CD4-positive, alpha-beta T cell (primary cell): ENCODE measurements at places on chromosomes 11 and 22.
A peak's percentile ranks its signal among the peaks of the same experiment; 100 is the strongest.

DNA sequence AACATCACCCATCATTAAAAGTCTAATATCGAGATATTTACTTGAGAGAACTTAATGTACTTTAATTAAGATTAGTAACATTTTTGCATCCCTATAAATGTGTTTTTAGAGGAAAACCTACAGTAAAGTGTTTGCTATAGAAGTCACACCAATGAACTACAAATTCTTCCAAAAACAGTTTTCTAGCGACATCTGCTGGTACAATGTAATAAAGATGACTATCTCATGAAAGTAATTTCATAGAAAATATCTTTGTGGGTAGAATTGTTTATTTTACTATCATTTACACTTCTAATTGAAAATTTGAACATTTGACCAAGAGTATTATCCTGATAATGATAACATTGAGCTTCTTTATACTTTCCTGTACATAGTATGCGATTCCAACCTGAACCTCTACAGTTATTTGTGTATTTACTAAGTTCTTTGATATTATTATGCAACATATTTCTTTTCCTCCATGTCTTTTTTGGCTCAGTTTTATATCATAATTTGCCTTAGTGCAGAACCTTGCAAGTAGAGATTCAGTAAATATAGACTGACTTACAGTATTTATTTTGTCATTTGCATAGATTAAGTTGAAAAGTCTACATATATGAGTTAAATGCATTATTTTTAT lies 252.7 kb downstream of the TMEM135 start:
- DNase-seq = no peak

GRCh38 chr22:41963453-41964111 lies 5.7 kb upstream of the SEPTIN3 start:
- DNase-seq = no peak

GRCh38 chr11:73326929-73327811 lies 19.1 kb downstream of the ARHGEF17 start:
- no peak for DNase-seq

- DNase-seq = no peak
Measured at GRCh38 chr22:44136112-44136511, 44.6 kb upstream of the PARVG start.

- DNase-seq = no peak
Measured at GRCh38 chr11:79864882-79865281, 424.1 kb upstream of the TENM4 start.

DNA sequence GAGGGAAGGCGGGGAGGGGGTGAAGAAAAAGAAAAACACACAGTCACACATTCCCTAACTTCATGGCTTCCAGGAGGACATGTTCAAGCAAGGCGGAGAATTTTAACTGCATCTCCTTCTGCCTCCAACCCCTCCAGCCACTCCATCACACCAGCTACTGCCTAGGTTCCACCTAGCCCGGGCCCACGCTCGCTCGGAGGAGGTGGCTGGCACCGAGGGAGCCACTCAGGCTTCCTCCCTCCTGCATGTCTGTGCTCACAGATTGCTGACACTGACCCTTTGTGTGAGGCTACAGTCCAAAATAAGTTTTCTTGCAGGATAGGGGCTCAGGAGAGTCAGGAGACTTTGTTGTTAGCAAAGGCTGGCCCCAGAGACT lies 9.4 kb upstream of the OPCML start:
- DNase-seq = no peak

- no peak for DNase-seq
Measured at GRCh38 chr22:44632541-44633396, 69.2 kb upstream of the PRR5 start.

DNA sequence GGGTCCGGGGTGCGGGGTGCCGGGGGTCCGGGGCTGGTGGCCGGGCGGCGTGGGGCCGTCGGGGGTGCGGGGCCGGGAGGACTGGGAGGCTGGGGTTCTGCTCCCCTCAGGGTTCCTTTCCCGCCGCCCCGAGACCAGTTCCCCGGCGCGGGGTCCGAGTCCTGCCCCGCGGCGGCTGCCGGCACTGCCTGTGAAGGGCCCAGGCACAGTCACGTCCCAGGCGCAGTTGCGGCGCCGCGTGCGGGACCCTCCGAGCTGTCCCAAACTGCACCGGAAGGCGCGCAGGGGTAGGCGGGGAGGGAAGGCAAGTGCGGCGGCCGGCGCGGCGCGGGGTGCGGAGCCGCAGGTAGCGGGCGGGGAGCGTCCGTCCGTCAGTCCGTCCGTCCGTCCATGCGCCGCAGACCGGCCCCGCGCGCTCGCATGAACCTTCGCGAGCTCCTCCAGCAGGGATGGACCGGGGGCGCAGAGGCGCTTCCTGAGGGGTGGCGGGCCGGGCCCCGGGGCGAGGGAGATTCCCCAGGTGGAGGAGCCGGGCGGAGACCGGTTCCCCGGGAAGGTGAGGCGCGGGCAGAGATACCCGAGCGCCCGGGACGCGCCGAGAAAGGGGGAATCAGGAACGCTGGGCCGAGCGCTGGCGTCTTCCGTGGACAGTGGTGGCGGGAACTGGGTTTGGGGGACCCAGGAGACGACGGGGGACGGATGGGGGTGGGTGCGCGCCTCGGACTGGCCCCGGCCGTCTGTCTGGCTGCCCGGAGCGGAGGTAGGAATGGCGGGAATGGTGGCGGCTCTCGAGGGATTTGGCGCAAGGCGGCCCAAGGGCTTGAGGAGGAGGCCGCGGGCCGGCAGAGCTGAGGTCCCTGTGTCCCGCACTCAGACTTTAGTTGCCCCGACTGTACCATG lies 3.1 kb upstream of the ADORA2A start:
- peak; percentile 28 for DNase-seq

DNA sequence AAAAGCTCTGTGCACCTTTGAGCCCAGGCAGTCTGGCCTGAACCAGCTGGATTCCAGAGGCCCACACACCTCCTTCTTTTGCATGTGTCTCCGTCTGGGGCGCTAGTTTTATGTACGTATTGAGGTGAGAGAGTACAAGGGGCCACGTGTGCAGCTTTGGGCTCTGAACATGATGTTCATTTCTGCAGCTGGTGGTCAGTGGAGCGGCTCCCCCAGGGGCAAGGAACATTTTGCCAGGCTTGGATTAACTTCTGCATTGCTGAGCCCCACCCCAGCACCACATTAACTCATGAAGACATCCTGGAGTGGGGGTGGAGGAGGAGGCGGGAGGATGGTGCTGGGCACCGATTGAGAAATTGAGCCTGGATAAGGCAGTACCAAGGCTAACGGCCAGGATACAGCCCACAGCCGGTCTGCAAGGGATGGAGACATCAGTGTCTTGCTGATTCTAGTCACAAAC lies 13.8 kb downstream of the USP2 start:
- DNase-seq = no peak

DNA sequence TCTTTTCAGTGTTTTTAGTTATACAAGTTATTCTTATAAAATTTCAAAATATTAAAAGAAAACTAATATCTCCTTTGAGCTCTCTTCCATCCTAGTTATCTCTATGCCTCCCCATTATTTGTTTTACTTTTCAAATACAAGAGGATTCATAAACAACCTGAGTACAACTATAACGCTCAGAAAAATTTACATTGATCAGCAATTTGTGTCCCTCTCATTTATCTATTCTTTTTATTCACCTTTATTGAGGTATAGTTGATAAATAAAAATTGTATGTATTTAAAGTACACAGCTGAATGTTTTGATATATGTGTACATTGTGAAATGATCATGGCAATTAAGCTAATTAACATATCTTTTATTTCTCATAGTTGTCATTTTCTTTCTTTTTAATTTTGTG lies 57.6 kb downstream of the GRIA4 start:
- DNase-seq = no peak

DNA sequence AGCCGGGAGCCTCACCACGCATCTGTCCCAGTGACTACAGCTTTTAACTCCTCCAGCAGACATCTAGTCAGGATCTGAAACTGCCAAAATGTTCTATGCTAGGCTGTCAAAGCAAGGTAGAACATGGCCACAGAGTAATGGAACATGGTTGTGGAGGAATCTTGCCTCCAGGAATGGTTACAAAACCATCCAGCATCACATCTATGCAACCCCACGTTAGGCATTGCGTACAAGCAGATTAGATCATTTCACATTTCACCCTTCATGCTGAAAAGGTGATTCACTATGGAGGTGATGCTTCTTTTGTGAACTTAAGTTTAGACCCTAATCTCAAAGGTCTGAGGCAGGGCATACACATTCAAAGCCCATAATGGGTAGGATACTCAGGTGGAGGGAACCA lies 103.0 kb downstream of the PARVA start:
- DNase-seq = no peak

- peak; percentile 62 for DNase-seq
Measured at GRCh38 chr11:63553759-63554158, 9.4 kb downstream of the PLAAT2 start.

DNA sequence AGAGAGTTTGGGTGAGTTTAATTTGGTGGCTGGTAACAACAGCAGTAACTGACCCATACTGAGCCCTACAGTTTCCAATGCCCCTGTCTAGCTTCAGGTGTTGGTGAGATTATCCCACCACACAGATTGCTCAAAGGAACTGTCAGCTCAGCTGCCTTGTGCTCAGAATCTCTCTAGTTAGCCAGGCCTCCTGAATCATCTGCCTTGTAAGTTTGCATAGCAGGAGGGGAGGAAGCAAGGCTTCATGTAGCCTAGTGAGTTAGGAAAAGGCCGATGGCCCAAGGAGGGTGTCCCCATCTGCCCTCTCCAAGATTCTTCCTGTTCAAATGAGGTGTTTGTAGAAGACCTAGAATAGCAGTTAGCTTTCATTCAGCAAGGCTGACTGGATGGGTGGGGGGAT lies 74.3 kb downstream of the MICAL2 start:
- DNase-seq = no peak

DNA sequence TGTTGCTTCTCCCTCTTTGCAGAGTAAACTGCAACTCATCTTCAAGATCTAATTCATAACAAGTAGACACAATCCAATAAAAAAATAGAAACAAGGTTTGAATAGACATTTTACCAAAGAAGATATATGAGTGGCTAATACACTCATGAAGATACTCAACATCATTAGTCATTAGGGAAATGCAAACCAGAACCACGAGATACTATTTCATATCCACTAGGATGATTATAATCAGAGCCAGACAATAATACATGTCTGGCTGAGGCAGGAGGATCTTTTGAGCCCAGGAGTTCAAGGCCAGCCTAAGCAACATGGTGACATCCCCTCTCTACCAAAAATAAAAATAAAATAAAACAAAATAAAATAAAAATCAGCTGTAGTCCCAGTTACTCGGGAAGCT lies 85.0 kb downstream of the ATG16L2 start:
- DNase-seq = no peak

DNA sequence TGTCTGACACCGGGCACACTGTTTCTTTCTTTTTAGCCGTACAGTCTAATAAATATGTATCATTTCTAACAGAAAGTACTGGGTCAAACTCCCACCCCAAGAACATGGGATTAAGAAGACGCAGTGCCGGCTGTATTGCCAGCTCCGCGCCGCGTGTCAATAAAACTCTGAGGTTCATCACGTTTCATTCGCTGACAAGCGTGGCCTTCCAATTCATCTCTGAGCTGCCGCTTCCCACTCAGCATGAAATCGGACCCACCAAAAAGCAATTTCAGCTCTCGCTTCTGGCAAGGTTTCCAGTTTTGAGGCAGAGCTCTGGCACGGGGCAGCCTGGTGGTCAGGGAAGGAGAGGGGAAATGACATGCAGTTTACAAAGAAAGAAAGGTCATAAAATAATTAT lies 819.8 kb downstream of the OPCML start:
- no peak for DNase-seq
